ENCODE measurements at places on chromosomes 12 and 14.

DNA sequence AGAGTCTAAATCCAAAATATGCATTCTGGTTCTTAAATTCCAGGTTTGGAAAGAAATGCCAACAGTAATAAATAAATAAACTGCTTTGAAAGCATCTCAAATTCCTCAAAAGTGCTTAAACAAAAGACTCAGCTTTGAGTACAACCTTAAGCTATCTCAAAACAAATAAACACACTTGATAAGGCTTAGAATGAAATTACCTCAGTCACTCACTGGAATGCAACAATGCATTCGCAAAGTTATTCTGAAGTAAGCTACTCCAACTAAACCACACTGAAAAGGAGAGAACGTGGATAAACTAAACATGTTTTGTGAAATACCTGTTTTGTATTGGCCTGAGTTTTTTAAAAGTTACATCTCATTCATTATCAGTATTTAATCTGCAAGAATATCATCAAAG lies 1.2 kb downstream of the SPTSSA start:
- DNase-seq, result no peak

GRCh38 chr12:126469211-126469610 lies 1404.0 kb downstream of the AACS start:
- no peak for DNase-seq

- no peak for DNase-seq
These were observed 28.0 kb downstream of the CALM1 start for GRCh38 chr14:90424686-90425372.

GRCh38 chr12:103647267-103647666 lies 60.2 kb downstream of the STAB2 start:
- no peak for DNase-seq

GRCh38 chr12:57816001-57816854 lies 2.3 kb downstream of the AVIL start:
- DNase-seq, result no peak

All from HCT116 (cell line).